ENCODE measurements at places on chromosomes 16 and 17.

DNA sequence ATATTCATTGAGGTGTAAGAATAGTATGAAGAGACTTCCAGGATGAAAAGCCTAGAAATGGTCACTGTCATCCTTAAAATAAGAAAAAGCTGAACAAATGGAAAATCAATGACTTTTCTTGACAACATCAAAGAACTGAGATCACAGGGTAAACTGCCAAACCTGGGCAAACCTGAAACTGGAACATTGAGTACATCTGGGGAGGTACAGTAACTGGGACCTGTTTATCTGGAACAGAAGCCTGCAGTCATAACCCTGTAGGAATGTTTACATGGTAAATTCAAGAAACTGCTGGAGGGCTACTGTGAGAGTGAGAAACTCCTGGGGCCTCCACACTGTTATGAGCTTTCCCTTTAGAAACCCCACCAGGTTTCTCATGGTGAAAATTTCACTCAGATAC is 130.1 kb upstream of the PIRT start:
- DNase-seq: no peak

DNA sequence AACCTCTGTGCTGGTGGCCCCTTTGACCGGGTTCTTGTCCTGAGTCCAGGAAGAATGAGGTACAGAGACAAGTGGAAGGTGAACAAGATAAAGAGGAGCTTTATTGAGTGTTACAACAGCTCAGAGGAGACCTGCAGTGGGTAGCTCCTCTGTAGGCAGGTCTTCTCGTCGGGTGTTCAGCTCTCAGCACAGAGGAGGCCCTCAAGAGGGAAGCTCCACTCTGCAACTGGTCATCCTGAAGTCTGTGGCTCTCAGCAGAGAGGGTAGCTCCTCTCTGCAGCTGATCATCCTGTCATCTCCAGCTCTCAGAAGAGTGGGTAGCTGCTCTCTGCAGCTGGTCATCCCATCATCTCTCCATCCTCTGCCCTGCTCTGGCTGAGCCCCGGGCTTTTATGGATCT is 39.7 kb downstream of the SCPEP1 start:
- no peak for DNase-seq

DNA sequence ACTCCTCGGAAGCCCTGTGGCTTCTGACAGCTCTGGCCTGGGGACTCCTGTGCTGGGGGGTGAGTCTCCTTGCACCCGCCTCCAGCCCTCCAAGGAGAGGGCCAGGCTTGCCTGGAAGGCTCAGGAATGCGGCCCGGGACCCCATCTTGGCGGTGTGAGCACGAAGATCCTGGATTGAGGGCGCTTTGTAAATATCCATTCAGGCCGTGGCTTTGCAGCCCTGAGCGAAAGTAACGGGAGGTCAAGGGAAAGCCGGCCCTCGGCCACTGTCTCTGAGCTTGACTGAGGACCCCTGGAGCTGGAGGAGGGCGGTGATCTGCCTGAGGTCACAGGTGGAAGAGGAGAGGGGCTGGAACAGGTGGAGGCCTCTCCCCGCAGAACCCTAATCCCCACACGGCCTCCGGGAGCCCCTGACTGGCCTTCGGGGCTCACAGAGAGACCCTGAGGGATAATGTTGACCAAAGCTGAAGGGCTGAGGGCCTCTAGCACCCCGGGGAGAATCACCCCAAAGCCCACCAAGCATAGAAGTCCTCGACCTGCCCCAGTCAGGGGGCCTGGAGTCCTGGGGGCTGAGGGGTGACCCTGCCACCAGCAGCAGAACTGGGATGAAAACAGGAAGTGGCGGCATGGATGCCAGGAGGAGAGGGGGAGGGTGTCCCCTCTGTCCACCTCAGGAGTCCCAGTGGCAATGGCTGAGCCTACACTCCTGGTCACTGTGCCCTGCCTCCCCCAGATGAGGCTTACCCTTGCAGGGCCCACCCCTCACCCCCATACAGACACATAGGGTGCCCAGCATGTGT is 8.3 kb upstream of the RASD1 start:
- no peak for DNase-seq

- no peak for DNase-seq
Measured at GRCh38 chr17:61461586-61461966, 9.4 kb downstream of the TBX4 start.

- no peak for DNase-seq
Measured at GRCh38 chr17:48294020-48294805, 135.8 kb downstream of the SKAP1 start.

- DNase-seq: peak; percentile 4
Measured at GRCh38 chr17:42618442-42619150, 9.1 kb downstream of the TUBG1 start.

DNA sequence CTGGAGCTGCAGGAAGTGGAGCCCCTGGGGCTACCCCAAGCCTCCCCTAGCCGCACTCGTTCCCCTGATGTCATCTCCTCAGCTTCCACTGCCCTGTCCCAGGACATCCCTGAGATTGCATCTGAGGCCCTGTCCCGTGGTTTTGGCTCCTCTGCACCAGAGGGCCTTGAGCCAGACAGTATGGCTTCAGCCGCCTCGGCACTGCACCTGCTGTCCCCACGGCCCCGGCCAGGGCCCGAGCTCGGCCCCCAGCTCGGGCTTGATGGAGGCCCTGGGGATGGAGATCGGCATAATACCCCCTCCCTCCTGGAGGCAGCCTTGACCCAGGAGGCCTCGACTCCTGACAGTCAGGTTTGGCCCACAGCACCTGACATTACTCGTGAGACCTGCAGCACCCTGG is 4.1 kb upstream of the NRN1L start:
- DNase-seq: no peak

- peak; percentile 93 for DNase-seq
Measured at GRCh38 chr17:75515496-75516254, at the start of gene CASKIN2. Gene CASKIN2 (minus strand): TSS chr17:75515537. CDS start chr17:75513804, 1,733 bp downstream.

GRCh38 chr16:1650131-1650530 is 27.9 kb upstream of the JPT2 start:
- no peak for DNase-seq

GRCh38 chr16:80982646-80983045 is 24.0 kb downstream of the CMC2 start:
- no peak for DNase-seq
